ENCODE measurements at places on chromosomes 3 and 15.

- no peak for DNase-seq
Observed at GRCh38 chr3:9342696-9343095, 20.2 kb upstream of the THUMPD3 start.

DNA sequence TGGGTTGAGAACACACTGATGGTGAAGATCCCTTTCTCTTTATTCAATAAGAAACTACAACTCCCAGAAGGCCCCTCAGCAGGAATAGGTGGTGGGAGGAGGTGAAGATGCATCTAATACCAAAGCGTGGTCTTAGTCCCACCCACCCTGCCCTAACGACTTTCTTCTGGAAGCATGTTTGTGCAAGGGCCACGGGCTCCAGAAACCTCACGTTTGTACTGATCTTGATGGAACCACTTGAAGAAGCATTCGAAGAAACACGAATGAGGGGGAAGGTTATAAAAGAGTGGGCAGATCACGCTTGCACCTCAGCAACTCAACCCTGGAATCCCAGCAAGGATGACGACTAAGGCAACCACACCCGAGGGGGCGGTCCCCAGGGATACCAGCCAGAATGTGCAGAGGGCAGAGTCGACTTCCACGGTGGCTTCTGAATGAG lies 10.6 kb upstream of the SLC25A36 start:
- no peak for DNase-seq

DNA sequence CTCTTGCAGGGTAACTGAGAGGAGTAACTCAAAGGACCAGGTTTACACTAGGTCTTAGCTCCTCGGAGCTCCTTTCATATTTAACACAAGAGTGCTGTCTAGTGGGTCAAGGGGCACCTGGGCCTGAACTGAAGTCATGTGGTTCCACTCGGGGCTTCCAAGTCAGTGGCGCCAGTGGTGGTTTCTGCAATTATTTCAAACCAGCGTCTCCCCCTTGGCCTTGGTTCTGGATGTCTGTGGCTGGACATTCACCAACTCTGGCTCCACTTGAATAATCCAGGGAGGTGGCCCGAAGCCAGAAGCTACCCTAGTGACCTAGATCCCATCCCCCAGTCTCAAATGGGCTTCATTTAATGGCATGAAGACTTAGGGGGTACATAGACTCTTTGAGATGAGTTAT lies 144.3 kb upstream of the ADAMTS9 start:
- DNase-seq = no peak

DNA sequence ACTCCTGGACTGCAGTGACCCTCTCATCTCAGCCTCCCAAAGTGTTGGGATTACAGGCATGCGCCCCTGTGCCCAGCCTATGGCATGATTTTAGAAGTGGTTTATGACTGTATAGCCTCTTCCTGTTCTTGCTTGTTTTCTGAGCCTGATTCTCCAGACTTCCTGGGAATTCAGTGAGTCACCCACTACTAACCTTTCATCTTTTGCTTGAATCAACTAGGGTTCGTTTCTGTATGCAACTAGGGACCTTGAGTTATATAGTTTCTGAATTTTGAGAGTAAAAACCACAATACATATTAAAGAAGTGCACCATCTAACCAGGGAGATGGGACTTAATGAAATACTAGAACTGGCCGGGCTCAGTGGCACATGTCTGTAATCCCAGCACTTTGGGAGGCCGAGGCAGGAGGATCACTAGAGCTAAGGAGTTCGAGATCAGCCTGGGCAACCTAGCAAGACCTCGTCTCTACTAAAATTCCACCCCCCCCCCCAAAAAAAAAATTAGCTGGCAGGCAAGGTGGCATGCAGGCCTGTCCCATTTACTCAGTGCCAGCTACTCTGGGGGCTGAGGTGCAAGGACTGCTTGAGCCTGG lies 76.0 kb downstream of the ZNF609 start:
- no peak for DNase-seq

DNA sequence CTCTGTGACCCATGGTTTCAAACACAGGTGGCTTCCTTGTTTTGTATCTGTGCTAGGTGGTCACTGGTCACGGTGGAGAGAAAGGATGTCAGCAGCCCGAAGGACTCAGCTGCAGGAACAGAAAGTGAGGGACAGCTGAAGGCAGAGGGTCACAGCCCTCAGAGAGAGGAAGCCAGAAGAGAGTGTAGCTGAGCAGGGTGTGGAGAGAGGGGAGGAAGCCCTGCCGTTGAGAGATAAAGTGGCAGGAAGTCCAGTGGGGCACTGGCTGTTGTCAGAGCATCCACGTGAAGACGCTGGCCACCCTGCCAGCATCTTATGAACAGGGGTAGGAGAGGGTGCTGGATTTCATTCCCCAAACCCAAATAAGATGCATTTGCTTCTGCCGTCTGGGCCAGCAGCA lies 36.9 kb downstream of the LIMD1 start:
- DNase-seq = no peak
